ENCODE measurements at places on chromosomes 2 and 18.

DNA sequence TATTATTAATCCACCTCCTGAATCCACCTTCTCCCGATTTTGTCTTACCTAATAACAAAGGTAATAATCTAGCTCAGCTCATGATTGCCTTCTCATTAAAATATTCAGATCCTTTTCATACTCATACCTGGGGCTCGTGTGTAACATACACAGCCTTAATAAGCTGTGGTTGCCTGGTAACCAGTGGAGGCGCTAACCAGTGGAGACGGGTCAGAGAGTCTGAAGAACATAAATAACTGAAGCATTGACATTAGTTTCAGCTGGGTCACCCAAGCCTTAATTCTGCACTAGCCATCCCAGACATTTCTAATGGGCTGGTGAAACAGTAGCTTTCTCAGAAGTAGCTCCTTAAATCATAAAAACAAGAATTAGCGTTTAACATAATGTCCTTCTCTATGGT is 14.8 kb upstream of the DTNA start:
- DNase-seq, result no peak

DNA sequence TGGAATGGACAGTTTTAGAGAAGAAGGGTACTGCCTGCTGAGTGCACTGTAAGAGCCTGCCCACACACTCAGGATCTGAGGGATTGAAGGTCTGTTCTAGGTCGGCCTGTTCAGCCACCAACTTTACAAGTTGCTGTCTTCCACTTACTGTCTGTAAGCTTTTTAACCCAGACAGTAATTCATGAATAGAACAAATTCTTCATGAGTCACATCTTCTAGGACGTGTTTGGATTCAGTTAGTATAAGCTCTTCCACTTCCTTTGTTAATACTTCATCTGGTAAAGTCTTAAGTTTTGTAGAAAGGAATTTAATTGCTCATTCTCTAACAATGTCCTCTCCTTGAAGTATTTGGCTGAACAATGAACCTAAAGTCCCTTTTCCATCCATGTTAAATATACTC is 74.6 kb downstream of the PDE11A start:
- no peak for DNase-seq

DNA sequence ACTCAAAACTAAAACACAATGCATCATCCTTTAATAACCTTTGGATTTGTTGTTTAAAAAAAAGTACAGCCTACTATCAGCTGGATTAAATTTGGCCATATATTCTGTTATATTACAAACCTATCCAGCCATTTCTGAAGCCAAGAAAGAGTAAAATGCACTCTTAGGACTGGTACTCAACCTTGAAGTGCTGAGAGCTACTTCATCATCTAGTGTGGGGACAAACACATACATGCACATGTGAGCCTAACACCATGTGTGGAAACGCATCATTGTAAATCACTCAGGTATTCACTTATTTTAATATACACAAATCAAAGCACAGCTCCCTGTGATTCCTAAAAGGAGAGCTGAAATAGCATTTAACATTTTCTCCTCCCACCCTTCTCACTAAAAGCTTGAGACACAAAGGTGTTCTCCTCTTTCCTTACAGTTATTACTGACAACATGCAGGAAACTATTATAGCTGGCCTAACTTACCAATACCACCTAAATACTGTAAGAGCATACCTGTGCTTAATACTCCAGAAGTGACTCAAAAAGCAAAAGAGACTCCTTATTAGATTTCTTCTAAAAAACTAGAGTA is 7.5 kb downstream of the BAZ2B start:
- no peak for DNase-seq

GRCh38 chr2:199055336-199055735 is 402.4 kb downstream of the SATB2 start:
- DNase-seq, result no peak

GRCh38 chr2:130834931-130835765 is 1.6 kb upstream of the ARHGEF4 start:
- no peak for DNase-seq

DNA sequence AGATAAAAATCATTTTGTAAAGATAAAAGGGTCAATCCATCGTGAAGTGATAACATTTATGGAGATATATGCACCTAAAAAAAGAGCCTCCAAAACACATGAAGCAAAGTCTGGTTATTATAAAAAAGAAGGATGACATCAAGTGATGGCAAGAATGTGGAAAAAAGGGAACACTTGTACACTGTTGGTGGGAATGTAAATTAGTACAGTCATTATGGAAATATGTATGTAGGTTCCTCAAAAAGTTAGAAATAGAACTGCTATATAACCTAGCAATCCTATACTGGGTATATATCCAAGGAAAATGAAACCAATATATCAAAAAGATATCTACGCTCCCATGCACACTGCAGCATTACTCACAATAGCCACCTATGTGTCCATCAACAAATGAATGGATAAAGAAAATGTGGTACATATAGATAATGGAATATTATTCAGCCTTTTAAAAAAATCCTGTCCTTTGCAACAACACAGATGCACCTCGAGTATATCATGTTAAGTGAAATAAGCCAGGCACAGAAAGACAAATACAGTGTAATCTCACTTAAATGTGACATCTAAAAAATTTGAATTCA is 28.9 kb downstream of the ABCB11 start:
- no peak for DNase-seq

DNA sequence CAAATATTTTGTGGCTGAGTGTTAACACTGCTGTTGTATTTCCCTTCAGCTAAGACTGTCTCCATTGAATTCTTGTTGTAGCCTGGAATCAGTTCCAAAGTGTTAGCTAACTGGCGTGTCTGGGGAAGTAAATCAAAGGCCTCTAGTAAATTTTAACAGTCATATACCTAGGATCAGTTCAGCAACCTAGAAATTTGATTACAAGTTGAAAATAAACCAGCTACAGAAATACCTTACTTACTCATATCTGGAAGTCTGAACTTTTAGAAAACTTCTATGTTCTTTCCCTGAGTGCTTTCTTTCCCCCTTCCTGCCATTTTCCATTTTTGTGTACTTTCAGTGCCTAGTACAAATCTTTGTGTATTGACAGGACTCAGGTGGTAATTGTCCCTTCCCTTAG is 396.7 kb upstream of the DCC start:
- no peak for DNase-seq

DNA sequence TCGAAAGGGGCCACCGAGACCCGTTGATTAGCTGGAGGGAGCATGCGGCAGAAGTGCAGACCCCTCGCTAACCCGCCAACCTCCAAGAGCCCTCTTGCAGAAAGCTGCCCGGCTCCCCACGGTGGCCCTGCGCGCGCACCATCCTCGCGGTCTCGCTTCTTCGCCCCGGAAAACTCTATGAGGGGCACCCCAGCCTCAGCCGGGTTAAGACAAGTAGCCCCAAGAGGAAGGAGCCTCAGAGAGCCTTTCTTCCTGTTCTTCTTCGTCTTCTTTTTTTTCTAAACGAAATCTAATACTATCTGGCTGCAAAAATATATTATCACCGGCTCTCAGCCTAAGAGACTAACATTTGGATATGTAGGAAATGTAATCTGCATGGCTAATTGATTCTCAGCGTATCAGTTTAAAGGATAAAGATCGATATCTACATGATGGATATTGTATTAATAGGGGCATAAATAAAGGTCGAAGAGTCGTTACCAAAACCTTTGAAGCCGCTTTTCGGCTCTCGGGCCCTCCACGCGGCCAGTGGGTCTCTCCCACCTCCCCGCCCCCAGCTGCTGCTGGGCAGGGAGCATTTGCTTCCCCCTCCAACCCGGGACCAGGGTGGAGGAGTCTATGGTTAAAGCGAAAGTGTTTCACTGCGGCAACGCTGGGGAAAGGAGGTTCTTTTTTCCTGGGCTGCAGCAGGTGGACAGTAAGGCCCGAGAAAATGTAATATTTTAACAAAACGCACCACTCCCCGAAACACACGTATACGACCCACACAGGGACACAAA is 6.1 kb upstream of the PAX3 start:
- no peak for DNase-seq
